ENCODE measurements at places on chromosomes 3 and 15. TPM values are rescaled to one million over a fixed set of nuclear protein-coding genes. Genes with fewer than 3 reads are reported as not detected.

The HDC gene
- total RNA-seq = not detected

The CCDC39 gene
- total RNA-seq = not detected

The GASK1A gene
- total RNA-seq = not detected

The GP9 gene
- not detected for total RNA-seq

The ARGFX gene
- total RNA-seq = not detected

The CCR9 gene
- not detected for total RNA-seq

The COL6A5 gene
- not detected for total RNA-seq

The PPP1R14D gene
- total RNA-seq = not detected

The CHL1 gene
- not detected for total RNA-seq

All from A549 treated with AZD2906 at 1 μM for 4 hours (cell line).